ENCODE measurements at places on chromosomes 6 and 20. TPM values are rescaled to one million over a fixed set of nuclear protein-coding genes. Genes with fewer than 3 reads are reported as not detected.
A peak's percentile ranks its signal among the peaks of the same experiment; 100 is the strongest.

- no peaks in the 10 kb centered on the region for H3K27me3 ChIP-seq
- no peak overlapping the region for H3K4me3 ChIP-seq
- no peak overlapping the region for H3K27ac ChIP-seq
- DNase-seq: no peak
- no peaks in the 10 kb centered on the region for H3K36me3 ChIP-seq
These were observed 43.1 kb downstream of the SLX4IP start for GRCh38 chr20:10478205-10478604.

DNA sequence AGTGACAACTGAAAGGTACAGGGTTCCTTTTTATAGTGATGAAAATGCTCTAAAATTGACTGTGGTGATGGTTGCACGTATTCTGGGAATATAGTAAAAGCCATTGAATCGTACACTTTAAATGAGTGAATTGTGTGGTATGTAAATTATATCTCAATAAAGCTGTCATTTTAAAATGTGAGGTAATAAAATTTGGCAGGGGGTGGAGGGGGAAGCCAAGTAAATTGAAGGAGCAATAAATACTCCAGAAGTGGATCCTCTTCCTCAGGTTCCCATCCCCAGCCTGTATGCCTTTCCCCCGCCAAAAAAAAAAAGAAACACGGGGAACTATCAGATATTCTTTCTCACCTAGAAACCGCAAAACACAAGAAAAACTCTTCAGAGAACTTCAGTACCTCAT, 161.4 kb downstream of the MTFR2 start:
- H3K4me3 ChIP-seq: no peak overlapping the region
- DNase-seq: no peak
- no peak overlapping the region for H3K27ac ChIP-seq
- H3K4me1 ChIP-seq: no peaks in the 10 kb centered on the region
- H3K27me3 ChIP-seq: no peaks in the 10 kb centered on the region

- H3K27me3 ChIP-seq: no peaks in the 10 kb centered on the region
- no peak for DNase-seq
- H3K4me1 ChIP-seq: peaks cover 11% of the 10 kb centered on the region
These were observed 18.3 kb downstream of the CAPN11 start for GRCh38 chr6:44176762-44177509.

DNA sequence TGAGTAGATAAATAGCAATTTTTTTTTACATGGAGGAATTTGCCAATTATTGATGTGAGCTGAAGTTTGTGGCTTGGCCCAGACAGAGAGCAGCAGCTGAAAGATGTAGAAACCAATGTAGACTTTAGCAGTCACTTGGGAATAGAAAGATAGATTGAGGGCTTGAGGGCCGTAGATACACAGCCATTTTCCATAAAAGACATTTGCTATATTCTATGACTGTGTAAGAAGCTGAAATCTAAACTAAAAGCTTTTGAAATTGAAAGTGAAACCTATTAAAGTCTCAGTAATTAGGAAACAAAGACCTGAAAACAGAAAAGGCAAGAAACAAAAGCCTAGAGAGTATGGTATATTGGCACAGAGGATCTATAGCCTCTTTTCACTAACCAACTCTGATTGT, 332.7 kb downstream of the CENPW start:
- H3K27me3 ChIP-seq: no peaks in the 10 kb centered on the region
- no peaks in the 10 kb centered on the region for H3K36me3 ChIP-seq

- peaks cover 29% of the 10 kb centered on the region for H3K27me3 ChIP-seq
- no peak overlapping the region for H3K27ac ChIP-seq
- no peaks in the 10 kb centered on the region for H3K36me3 ChIP-seq
- H3K4me3 ChIP-seq: no peak overlapping the region
- peaks cover 7% of the 10 kb centered on the region for H3K4me1 ChIP-seq
These were observed 6.3 kb upstream of the FOXA2 start for GRCh38 chr20:22590662-22591061.

GRCh38 chr20:35739294-35740163, 2.5 kb downstream of the RBM39 start:
- no peak for DNase-seq
- no peaks in the 10 kb centered on the region for H3K27me3 ChIP-seq
- no peak overlapping the region for H3K4me3 ChIP-seq
- H3K27ac ChIP-seq: no peak overlapping the region
- peaks cover 12% of the 10 kb centered on the region for H3K4me1 ChIP-seq
- peaks cover 75% of the 10 kb centered on the region for H3K36me3 ChIP-seq

GRCh38 chr20:25310921-25311728, 63.2 kb downstream of the PYGB start:
- no peaks in the 10 kb centered on the region for H3K27me3 ChIP-seq
- H3K4me1 ChIP-seq: peaks cover 64% of the 10 kb centered on the region
- peaks cover 28% of the 10 kb centered on the region for H3K36me3 ChIP-seq
- DNase-seq: peak; percentile 97
- H3K27ac ChIP-seq: peak overlapping the region; percentile 98

DNA sequence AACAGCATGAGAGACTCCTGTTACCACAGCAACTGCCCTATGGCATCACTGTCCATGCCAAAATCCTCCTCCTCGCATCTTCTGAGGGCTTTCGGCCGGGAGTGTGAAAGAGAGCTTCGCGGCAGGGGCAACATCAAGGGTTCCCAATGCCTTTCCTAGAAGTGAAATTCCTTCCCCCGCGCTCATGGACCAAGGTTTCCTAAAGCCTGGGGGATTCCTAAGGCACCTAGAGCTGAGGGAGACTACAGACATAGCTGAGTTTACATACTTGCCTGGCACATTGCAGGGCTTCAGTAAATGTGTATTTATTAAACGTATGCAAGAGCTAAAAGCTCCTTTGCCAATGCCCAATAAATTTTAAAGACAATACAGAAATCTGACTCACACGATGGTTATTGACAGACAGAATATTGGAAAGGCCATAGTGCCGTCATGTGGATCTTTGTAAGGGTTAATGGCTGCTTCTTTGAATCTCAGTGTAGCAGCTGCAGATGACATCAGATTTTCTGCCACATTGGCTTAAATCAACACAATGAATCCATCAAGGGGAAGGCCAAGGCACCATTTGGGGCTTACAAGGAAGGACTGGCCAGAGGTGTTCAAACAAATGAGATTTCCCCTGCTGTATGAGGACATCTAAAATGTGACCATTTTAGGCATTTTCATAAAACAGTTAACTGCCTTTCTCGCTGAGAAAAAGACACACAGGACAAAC, 281.2 kb upstream of the JARID2 start:
- DNase-seq: no peak
- H3K4me1 ChIP-seq: no peaks in the 10 kb centered on the region
- H3K4me3 ChIP-seq: no peak overlapping the region
- no peak overlapping the region for H3K27ac ChIP-seq

DNA sequence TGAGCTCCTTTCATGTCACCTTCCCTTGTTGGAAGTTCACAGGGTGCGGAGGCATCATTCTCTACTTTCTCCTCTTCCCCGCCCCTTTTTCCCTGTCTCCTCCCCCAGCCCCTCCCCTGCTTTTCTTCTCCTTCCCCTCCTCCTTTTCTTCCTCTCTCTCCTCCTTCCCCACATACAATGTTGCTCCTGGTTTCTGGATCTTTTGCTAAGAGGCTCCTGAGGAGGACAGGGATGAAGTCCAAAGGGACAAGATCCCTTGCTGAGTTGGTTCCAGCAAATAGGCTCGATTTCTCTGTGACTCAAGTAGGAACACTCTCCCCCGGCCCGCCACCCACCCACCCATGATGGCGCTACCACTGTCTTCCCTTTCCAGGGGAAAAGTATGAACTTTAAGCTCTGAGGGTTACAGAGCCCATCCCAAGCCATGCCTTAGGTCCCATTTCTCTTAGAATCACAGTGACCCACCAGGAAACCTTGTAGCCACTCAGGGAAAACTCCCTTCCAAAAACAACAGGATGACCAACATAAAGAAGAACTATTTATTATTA, 852 bp upstream of the TFEB start:
- peaks cover 17% of the 10 kb centered on the region for H3K4me1 ChIP-seq
- H3K27ac ChIP-seq: no peak overlapping the region
- no peak for DNase-seq
- H3K36me3 ChIP-seq: no peaks in the 10 kb centered on the region
- H3K4me3 ChIP-seq: no peak overlapping the region

DNA sequence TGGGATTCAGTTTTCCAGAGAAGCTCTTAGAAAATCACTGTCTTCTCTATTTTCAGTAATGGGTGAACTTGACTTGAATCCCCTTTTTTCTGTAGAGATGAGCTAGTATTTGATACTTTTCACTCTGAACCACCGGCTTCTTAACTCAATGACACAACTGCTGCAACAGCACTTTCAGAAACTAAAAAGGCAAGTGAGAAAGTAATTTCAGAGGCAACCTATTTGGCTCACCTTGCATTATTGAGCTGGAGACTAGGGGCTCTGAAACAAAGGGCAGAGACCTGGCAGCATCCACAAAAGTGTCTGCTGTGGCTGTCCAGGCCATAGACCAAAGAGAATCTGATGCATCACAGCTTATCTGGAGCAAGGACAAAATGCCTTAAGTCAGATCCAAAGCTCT, 289.8 kb upstream of the IRAK1BP1 start:
- DNase-seq: no peak
- H3K4me1 ChIP-seq: peaks cover 13% of the 10 kb centered on the region
- no peaks in the 10 kb centered on the region for H3K36me3 ChIP-seq

GRCh38 chr20:11549172-11550103, 368.3 kb upstream of the BTBD3 start:
- H3K4me1 ChIP-seq: peaks cover under 1% of the 10 kb centered on the region
- no peak for DNase-seq
- no peak overlapping the region for H3K27ac ChIP-seq
- no peaks in the 10 kb centered on the region for H3K27me3 ChIP-seq

DNA sequence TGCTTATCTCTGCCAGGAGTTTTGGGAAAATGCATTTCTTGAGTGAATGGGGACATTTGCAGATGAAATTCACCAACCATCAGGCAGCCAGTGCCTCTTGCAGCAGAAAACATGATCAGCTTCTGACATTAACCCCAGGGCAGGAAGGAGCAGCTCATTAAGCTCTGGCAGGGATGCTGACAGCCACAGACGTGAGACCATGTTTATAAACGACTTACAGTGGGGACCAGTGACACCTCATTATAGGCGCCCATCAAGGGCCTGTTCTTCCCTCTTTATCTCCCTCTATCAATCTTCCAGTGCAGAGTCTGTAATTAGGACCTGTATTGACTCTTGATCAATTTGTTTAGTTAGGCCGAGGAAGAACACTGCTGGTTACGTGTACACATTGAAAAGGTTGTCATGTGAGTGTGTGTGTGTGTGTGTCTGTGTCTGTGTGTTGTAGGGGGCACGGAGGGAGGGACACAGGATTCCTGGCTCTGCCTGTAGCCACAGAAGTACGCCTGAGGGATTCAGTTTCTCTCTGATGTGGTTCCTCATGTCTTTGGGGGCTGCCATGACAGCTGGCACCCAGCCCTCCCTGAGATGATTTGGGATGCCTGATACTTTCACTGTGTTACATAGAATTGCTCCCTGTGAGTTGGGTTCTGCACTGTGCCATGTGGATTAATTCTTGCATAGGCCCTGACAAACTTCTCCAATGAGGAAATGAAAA, 428.4 kb upstream of the CHD6 start:
- no peaks in the 10 kb centered on the region for H3K36me3 ChIP-seq
- H3K27ac ChIP-seq: no peak overlapping the region
- no peak for DNase-seq
- no peaks in the 10 kb centered on the region for H3K4me1 ChIP-seq

- no peaks in the 10 kb centered on the region for H3K4me1 ChIP-seq
- H3K36me3 ChIP-seq: no peaks in the 10 kb centered on the region
- no peak for DNase-seq
- H3K4me3 ChIP-seq: no peak overlapping the region
These were observed 9.8 kb upstream of the TPBG start for GRCh38 chr6:82353848-82354247.

- no peaks in the 10 kb centered on the region for H3K36me3 ChIP-seq
- 0 out of 2 replicates have a peak, but pooled peaks cover 4% of the 10 kb centered on the region for H3K4me1 ChIP-seq
- H3K27ac ChIP-seq: no peak overlapping the region
- no peaks in the 10 kb centered on the region for H3K27me3 ChIP-seq
- H3K4me3 ChIP-seq: no peak overlapping the region
These were observed 10.9 kb upstream of the NCOA3 start for GRCh38 chr20:47490795-47491194.

DNA sequence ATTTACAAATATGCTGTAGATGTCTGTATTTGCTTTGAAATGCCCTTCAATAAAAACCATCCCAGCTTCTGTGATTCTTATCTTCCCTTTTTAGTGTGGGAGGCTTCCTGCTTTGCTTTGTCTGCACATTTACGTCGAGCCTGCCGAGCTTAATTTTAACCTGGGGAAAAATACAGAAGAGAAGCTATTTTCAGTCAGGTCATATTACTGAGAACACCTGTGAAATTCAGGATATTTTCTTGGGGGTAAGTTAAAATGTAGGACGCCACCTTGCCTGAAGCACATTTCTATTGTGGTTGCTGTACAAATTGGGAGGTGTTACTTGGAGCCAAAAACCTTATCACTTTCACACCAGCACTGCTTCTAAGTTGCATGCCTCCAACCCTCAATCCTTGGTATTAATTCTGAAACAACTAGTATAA, 43.6 kb upstream of the FUCA2 start:
- no peaks in the 10 kb centered on the region for H3K27me3 ChIP-seq
- H3K4me3 ChIP-seq: no peak overlapping the region
- no peak overlapping the region for H3K27ac ChIP-seq

GRCh38 chr6:134467620-134468019, 149.7 kb upstream of the SGK1 start:
- no peaks in the 10 kb centered on the region for H3K36me3 ChIP-seq
- no peaks in the 10 kb centered on the region for H3K27me3 ChIP-seq
- DNase-seq: no peak
- no peak overlapping the region for H3K4me3 ChIP-seq
- peaks cover 27% of the 10 kb centered on the region for H3K4me1 ChIP-seq
- H3K27ac ChIP-seq: no peak overlapping the region

DNA sequence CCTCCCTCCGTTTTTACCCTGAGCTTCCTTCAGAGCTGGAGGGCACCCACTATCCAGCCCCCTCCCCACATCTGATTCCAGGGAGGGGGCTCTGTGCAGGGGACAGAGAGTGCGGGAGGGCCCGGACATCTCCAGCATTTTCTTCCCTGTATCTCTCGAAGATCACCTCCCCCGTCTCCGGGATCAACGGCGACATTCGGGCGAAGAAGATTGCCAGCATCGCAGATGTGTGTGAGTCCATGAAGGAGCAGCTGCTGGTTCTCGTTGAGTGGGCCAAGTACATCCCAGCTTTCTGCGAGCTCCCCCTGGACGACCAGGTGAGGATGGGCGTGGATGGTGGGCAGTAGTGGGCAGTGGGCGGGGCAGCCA, 58.8 kb downstream of the HNF4A start:
- H3K36me3 ChIP-seq: no peaks in the 10 kb centered on the region
- H3K4me1 ChIP-seq: peaks cover 13% of the 10 kb centered on the region
- no peak overlapping the region for H3K4me3 ChIP-seq
- no peak overlapping the region for H3K27ac ChIP-seq
- H3K27me3 ChIP-seq: no peaks in the 10 kb centered on the region
- DNase-seq: no peak

GRCh38 chr6:15299430-15300131, 53.7 kb downstream of the JARID2 start:
- peaks cover 44% of the 10 kb centered on the region for H3K4me1 ChIP-seq
- H3K36me3 ChIP-seq: 0 out of 2 replicates have a peak, but pooled peaks cover 3% of the 10 kb centered on the region
- peak overlapping the region; percentile 3 for H3K27ac ChIP-seq
- H3K27me3 ChIP-seq: 0 out of 2 replicates have a peak, but pooled peaks cover 2% of the 10 kb centered on the region
- no peak for DNase-seq

GRCh38 chr6:163857421-163857820, 442.9 kb downstream of the QKI start:
- no peak for DNase-seq
- H3K4me3 ChIP-seq: no peak overlapping the region
- no peaks in the 10 kb centered on the region for H3K36me3 ChIP-seq
- no peaks in the 10 kb centered on the region for H3K27me3 ChIP-seq
- no peak overlapping the region for H3K27ac ChIP-seq
- peaks cover 19% of the 10 kb centered on the region for H3K4me1 ChIP-seq

Gene BMP2
- total RNA-seq: 9.7 TPM

Gene GTF3C6
- total RNA-seq: 157 TPM

Gene OR2B6
- not detected for total RNA-seq

Gene SYCP2L
- not detected for total RNA-seq

Gene NOP56
- total RNA-seq: 228 TPM

Gene WFDC5
- not detected for total RNA-seq

Gene OSBPL2
- 14.9 TPM for total RNA-seq

Gene XKR7
- not detected for total RNA-seq

Gene LBP
- total RNA-seq: not detected
